ENCODE measurements at places on chromosomes 6 and 20. TPM values are rescaled to one million over a fixed set of nuclear protein-coding genes. Genes with fewer than 3 reads are reported as not detected.

The HLA-DQA1 gene
- not detected for total RNA-seq

- no peak for DNase-seq
These were observed 274.8 kb downstream of the LRFN2 start for GRCh38 chr6:40312213-40313015.

GRCh38 chr6:5761370-5761769 is 245.4 kb downstream of the NRN1 start:
- no peak for DNase-seq

GRCh38 chr20:49397525-49397924 is 84.9 kb downstream of the KCNB1 start:
- no peak for DNase-seq

DNA sequence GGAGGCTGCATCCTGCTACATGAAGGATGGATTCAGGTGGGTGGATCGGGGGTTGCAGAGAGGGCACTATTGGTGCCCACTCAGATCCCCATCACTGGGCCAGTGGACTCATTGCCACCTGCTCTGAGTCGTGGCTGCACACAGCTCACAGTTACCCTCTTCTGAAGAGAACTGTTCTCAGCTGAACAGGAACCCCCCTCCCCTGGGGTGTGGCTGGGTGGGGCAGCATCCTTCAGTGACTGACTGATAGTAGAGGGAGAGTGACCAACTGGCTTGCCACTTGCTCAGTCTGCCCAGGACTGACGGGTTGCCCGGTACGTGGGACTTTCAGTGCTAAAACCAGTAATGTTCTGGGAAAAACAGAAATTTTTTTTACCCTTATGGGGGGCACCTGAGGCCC is 494.0 kb upstream of the CHD6 start:
- no peak for DNase-seq

All from osteocyte (in vitro differentiated cells).